ENCODE measurements at places on chromosomes 6 and 20. TPM values are rescaled to one million over a fixed set of nuclear protein-coding genes. Genes with fewer than 3 reads are reported as not detected.

OXT gene
- total RNA-seq = not detected

KHDC1L gene
- total RNA-seq = not detected

BPIFA1 gene
- not detected for total RNA-seq

- H3K4me1 ChIP-seq = peaks cover 29% of the 10 kb centered on the region
- peaks cover 5% of the 10 kb centered on the region for H3K36me3 ChIP-seq
- peak overlapping the region; percentile 74 for H3K4me3 ChIP-seq
- peaks cover 31% of the 10 kb centered on the region for H3K27me3 ChIP-seq
- no peak for DNase-seq
Observed at GRCh38 chr6:101401792-101402621, 8.5 kb downstream of the GRIK2 start.

- peaks cover 37% of the 10 kb centered on the region for H3K4me1 ChIP-seq
- peak overlapping the region; percentile 14 for H3K27ac ChIP-seq
- no peak overlapping the region for H3K4me3 ChIP-seq
- no peak for DNase-seq
Observed at GRCh38 chr6:3403238-3404173, 53.3 kb downstream of the SLC22A23 start.

DNA sequence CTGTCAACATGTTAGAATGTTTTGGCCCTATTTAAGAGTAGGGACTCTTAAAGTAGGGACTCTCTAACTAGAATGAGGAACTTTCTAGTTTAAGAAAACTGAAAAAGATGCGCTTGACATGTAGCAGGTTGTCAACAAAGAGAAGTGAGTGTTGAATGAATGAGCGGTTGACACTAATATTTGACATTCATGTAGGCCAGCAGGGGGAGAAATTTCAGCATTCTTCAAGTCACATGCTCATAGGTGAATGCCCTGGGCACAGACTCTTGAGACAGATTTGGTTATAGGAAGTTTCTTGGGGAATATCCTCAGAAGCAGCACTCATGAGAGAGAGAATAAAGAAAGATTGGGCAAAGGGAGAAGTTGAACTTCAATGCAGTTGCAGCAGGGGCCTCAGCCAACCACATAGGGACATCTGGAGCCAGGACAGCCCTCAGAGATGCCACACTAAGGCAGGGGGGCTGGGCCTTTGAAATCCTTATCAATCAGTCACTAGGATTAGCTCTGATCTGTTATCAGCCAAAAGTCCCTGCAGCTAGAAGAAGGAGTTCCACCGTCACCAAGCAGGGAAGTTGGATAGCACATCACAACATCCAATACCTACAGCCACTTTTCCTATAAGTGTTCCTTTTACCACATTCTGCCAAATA, 145.1 kb upstream of the FKBP1C start:
- no peak overlapping the region for H3K27ac ChIP-seq
- H3K4me1 ChIP-seq = no peaks in the 10 kb centered on the region
- no peak for DNase-seq
- H3K4me3 ChIP-seq = no peak overlapping the region

ARMH2 gene
- not detected for total RNA-seq

TFAP2A gene
- 26.6 TPM for total RNA-seq

DNA sequence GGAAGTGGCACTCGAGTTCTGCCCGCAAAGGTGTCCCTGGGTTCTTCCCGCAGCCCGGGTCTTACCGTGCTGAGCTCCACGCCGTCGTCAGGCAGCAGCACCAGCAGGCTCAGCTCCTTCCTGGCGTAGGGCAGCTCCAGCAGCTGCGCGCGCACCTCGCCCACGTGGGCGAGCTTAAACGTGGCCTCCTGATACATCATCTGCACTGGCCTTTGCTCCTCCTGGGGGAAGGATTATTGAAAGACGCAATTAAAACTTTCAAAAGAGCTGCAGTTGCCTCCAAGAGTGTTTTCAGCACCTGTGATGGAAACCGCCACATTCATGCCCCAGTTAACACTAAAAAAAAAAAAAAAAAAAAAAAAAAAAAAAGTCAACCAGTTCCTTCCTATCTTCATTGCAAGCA, 11.3 kb downstream of the SERPINB9 start:
- DNase-seq = no peak
- H3K4me1 ChIP-seq = no peaks in the 10 kb centered on the region
- H3K36me3 ChIP-seq = no peaks in the 10 kb centered on the region
- no peaks in the 10 kb centered on the region for H3K27me3 ChIP-seq
- H3K4me3 ChIP-seq = no peak overlapping the region

DNA sequence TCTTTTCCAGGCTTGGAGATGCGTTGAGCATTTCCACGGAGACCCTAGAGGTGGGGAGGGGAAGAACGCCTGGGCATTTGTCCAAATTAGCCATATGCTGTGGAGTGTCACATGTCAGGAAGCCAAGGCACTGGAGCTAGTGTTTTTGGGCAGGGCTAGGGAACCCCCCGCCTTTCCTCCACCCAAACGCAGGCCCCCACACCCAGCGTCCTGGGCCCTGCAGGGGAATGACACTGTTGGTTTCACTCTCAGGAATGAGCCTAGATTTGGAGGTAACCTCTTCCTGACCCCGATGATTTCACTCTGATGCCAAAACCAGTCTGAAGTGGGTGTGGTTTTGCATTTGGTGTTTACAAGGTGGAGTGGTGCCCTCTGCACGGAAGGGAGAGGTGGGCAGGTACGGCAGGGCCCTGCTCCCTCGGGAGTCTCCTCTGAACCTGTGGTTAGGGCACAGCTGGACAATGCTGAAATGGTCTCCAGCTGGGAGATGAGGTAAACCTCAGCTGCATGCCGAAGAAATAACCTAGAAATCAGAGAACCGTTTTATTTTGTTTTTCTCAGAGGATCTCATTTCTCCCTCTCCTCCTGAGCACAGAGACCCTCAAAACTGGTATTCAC, 29.5 kb downstream of the MTHFD1L start:
- H3K27ac ChIP-seq = peak overlapping the region; percentile 55

STMND1 gene
- total RNA-seq = not detected

DNA sequence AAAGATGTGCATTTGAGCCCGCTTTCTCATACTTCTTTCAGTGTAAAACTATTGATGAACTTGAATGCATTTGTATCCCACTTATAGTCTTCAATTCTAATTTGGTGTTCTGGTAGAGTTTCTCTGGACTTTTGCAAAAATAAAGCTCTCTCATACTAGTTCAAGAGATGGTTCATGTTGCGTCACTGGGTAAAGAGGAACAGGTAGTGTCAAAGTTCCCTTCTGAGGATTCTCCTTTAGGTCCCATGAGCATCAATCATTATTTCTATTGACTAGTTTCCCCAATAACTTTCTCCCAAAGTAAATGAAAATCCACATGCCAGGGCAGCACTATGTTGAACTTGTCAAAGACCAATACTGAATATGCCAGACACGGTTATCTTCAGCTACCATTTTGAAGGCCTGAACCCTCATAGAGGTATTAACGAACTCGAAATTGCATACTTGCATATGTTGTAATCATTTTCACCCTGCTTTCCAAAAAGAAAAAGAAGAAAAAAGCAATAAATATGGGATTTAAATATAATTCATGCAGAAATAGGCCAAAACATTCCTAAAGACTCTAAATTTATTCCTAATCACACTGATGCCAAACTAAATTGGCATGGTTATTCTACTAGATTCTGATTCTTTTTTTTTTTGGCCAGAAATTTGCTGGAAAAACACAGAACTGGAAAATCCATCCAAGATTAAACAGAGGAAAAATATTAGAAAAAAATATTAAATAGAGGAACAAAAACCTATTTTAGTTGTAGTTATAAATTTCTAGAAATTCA, 84.5 kb downstream of the SGK1 start:
- H3K36me3 ChIP-seq = no peaks in the 10 kb centered on the region
- H3K4me1 ChIP-seq = peaks cover 12% of the 10 kb centered on the region
- no peak overlapping the region for H3K4me3 ChIP-seq
- DNase-seq = no peak
- H3K27ac ChIP-seq = no peak overlapping the region
- H3K27me3 ChIP-seq = no peaks in the 10 kb centered on the region

GRCh38 chr6:18165751-18166150, 10.5 kb downstream of the KDM1B start:
- peak overlapping the region; percentile 8 for H3K27ac ChIP-seq
- peaks cover 15% of the 10 kb centered on the region for H3K4me1 ChIP-seq
- no peak for DNase-seq
- no peak overlapping the region for H3K4me3 ChIP-seq

GRCh38 chr6:38407192-38407591, 232.5 kb downstream of the BTBD9 start:
- H3K36me3 ChIP-seq = no peaks in the 10 kb centered on the region
- no peaks in the 10 kb centered on the region for H3K27me3 ChIP-seq
- H3K27ac ChIP-seq = no peak overlapping the region
- DNase-seq = no peak
- H3K4me3 ChIP-seq = no peak overlapping the region

DNA sequence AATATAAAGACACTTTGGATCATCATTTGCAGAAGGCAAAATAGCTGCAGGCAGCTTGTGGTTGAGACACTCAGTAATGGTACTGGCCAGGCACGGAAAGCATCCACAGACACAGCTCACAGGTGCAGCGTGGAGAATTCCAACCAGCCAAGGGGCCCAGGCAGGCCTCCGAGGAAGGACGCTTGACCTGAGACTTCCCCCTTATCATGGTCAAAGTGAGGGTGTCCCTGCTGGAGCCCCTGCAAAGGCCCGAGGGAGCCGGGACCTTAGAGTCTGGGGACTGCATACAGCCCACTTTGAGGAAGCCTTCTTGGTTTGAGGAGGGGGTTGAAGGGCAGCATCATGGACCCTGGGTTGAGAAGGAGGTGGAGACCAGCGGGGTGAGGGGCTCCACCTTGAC, 15.1 kb upstream of the MYT1 start:
- peak; percentile 79 for DNase-seq
- no peaks in the 10 kb centered on the region for H3K4me1 ChIP-seq
- peaks cover 15% of the 10 kb centered on the region for H3K27me3 ChIP-seq
- H3K4me3 ChIP-seq = no peak overlapping the region
- H3K36me3 ChIP-seq = peaks cover 2% of the 10 kb centered on the region
- no peak overlapping the region for H3K27ac ChIP-seq

- no peaks in the 10 kb centered on the region for H3K36me3 ChIP-seq
- H3K4me1 ChIP-seq = peaks cover 44% of the 10 kb centered on the region
- no peaks in the 10 kb centered on the region for H3K27me3 ChIP-seq
- no peak for DNase-seq
- no peak overlapping the region for H3K4me3 ChIP-seq
Observed at GRCh38 chr6:113558966-113559365, 298.2 kb upstream of the MARCKS start.
